ENCODE measurements at places on chromosomes 4 and X.
A peak's percentile ranks its signal among the peaks of the same experiment; 100 is the strongest.

DNA sequence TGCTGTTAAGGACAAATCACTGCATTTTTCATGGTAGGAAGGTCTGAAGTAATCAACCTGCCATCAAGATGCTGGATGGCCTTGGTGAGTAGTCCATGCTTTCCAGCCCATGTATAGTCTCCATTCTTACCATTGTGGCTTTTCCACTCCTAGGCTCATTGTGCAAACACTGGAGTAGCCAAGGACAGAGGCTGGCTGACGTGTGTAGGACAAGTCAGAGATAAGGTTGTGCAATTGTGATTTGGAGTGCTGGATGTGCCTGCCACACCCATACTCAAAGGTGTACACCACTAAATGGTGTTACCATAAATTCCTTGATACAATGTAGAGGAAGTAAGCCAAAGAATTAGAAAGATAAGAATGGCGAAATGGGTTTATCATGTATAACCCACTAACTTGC lies 26.3 kb upstream of the RADX start:
- DNase-seq: no peak

GRCh38 chr4:129314781-129315180 lies 218.8 kb downstream of the C4orf33 start:
- no peak for DNase-seq

GRCh38 chr4:30696191-30696590 lies 24.0 kb upstream of the PCDH7 start:
- DNase-seq: peak; percentile 2

- peak; percentile 42 for DNase-seq
Observed at GRCh38 chr4:76950052-76950955, 752 bp downstream of the SEPTIN11 start.

DNA sequence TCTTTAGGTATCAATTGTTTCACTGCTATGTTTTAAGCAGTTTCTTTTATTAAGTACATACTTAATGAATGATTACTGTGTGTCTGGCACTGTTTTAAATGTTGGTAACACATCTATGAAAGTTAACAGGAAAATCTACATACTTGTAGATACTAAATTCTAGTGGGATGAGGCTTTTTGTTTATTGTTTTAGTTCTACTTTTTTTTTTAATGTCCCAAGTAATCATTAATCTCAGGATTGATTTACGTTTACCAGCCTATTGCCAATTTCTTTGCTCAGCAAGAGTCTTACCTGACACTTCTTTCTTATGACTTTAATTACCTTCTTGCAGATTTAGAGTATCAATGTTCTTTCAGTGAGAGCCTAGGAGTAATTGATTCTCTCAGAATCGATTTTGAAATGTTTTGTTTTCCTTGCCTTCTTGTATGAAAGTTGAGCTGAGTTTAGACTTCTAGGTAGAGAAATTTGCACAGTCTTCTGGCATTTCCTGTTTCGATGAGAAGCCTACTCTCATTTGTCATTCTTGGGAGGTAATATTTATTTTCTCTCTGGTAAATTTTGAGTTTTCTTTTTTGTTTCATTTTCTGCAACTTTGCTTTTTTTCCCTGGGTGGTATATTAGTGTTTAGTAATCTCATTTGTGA lies 235.2 kb upstream of the ANKRD50 start:
- DNase-seq: peak; percentile 32

DNA sequence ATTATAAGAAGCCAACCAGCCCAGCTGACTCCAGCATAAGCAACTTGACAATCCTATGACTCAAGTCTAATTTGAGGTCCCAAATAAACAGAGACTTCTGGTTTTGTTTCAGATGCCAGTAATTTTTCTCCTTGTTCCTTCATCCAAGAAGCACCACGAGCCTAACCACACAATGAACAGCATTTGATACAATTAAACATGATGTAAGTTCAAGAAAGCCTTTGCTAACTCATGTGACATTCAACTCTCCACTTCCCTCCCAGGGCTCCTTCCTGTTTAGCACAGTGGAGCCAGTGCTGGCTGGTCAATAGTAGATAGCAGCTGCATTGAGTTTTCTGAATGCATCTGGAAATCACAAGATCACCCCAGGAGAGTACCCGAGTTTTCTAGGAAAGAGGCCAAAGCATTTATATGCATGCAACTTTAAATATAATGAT lies 206.3 kb downstream of the ARHGAP24 start:
- peak; percentile 94 for DNase-seq

- DNase-seq: no peak
Observed at GRCh38 chr4:90375081-90375480, 247.9 kb downstream of the CCSER1 start.

DNA sequence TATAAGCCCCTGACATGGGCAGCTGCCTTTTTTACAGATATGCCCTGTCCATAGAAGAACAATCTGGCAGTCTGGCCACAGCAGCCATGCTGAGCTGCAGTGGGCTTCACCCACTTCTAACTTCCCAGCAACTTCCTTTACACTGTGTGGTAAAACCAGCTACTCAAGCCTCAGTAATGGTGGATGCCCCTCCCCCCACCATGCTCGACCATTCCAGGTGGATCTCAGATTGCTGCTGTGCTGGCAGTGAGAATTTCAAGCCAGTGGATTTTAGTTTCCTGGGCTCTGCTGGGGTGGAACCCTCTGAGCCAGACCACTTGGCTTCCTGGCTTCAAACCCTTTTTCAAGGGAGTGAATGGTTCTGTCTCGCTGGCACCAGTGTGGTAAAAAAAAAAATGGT lies 355.9 kb upstream of the EDA2R start:
- DNase-seq: no peak

GRCh38 chrX:31993637-31994036 lies 921.8 kb upstream of the FTHL17 start:
- no peak for DNase-seq

DNA sequence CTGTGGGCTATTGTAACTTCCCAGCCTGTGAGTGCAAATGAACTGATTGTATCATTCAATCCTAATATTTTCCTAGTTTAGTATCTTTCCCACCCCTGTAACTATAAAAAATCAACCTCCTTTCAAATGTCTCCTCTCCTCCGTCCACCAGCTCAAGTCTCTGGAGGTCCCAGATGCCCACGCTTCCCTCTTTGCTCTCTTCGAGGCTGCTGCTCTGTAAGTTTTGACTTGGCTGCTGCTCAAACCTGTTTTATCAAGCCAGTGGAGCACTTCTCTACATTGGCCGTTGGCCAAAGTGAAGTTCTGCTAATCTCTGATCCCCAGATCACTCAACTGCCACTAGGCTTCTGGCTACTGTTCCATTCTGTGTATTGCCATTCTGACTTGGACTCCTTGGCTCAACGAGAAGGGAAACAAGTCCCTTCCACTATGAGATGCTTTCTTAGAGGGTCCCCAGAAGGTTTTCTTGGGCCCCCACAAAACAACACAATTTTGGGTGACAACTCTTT lies 60.7 kb upstream of the RAPGEF2 start:
- no peak for DNase-seq

GRCh38 chrX:134512566-134512965 lies 52.6 kb downstream of the HPRT1 start:
- DNase-seq: peak; percentile 82

GRCh38 chr4:142281999-142282398 lies 564.1 kb downstream of the INPP4B start:
- DNase-seq: no peak

DNA sequence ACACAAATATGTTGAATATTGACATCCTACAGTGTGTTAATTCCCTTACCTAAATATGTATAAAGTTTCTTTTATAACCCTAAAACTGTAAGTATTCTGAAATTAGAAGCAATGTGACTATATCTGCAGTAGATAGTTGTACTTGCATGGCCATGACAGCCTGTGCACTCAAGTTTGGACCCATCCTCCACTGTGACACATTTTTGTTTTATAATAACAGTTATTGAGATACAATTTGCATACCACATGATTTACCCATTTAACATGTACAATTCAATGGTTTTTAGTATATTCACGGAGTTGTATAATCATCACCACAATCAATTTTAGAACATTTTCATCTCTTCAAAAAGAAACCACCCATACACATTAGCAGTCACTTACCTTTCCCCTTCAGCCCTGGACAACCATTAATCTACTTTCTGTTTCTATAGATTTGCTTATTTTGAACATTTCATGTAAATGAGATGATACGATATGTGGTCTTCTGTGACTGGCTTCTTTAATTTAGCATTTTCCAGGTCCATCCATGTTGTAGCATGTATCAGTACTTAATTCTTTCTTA lies 29.6 kb downstream of the HERC3 start:
- DNase-seq: no peak

DNA sequence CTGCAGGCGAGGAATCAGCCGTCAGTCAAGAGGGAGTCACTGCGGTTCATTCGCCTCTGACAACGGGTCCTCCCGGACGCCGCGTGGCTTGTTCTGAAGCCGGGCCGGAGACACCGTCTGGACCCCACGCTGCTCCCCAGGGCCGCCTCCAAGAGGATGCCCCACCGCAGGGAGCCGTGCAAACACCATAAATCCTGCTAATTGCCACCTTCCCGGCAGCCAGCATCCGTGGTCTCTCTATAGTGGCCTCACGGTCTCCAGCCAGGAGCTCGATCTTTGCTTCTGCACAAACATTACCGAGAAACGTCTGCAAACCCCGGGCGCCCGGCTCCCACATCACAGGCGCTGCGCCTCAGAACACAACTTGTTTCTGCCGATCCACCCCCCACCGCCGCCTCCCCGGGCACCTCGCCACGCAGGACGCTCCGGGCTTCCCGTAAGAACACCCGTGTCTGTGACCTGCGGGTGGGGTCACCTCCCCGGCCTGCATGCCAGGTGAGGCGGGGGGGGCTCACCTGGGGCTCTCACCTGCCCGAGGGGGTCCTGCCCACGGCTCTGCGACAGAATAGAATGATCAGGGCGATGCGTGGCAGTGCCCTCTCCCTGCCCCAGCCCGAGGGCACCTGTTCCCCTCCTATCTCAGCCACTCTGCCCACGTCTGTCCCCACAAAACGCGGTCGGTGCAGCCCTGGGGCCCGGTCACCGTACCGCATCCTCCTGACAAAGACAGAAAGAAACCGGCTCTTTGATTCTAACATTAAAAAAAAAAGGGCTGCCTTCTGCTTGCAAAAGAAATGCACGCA lies 32.4 kb upstream of the PPP2R3B start:
- no peak for DNase-seq

- DNase-seq: no peak
Observed at GRCh38 chrX:1351981-1352714, 15.6 kb downstream of the IL3RA start.

DNA sequence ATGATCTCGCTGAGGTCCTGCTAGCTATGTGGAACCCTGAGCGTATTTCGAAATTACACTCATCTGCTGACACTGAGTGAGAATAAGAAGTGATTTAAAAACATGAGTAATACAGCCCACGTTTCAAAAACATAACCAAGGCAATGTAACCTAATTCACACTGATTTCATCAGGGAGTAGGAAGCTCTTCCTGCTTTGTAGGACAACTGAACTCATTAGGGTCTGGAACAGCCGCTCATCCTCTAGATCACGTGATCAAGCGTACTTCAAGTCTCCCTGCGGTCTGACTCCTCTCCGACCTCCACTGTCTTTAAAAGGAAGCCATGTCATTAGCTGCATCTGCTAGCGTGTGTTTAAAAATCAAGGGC lies 138.0 kb downstream of the NSUN7 start:
- DNase-seq: peak; percentile 41

DNA sequence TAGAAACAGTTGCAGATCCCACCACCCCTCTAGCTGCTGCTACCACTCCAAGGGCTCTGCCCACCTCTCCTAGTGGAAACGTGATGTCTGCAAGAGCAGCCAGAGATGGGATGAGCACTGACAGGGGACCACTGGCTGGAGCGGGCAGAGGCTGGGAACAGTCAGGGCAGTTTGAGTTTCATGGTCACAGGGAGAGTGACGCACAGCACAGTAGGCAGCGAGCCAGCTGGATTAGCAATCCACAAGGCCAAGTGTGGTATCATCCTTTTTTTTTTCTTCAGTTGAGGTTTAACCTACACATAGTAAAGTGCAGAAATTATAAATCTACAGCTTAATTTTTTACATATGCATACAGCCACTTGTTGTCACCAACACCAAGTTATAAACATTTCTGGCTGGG lies 6.4 kb upstream of the SCML2 start:
- no peak for DNase-seq

GRCh38 chr4:70614184-70614555 lies 14.4 kb upstream of the ENAM start:
- DNase-seq: no peak

DNA sequence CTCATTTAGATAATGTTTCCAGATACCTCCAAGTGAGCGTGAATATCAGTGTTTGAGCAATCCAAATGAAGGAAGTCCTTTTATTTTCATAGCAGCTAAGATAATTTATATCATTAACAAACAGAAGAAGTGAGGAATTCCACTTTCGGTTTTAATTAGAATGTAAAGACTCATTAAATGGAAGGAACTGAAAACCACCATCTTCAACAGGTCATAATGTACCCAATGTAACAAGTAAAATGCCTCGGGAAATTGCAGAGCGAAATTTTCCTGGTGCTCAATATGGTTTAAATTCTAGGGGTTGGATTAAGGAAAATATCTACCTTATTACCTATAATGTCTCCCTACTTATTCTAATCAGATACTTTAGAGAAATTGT lies 33.9 kb upstream of the SLC9A7 start:
- DNase-seq: no peak

DNA sequence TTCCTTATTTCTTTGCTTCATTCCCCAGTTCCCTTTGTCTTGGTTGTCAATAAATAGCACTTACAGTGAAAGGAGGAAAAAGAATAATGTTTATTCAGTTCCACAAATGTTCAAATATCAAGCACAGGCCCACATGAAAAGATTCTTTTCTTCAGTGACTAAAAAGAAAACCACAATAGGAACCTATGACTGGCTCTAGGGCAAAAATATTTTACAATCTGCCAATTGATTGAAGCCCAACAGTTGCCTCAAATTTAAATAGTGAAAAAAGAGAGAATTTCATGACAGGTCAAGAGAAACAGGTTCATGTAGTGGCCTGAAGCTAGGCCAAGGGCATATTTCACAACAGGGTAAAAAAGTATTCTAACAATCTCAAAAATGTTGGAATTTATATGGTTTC lies 553.8 kb downstream of the CENPC start:
- no peak for DNase-seq

DNA sequence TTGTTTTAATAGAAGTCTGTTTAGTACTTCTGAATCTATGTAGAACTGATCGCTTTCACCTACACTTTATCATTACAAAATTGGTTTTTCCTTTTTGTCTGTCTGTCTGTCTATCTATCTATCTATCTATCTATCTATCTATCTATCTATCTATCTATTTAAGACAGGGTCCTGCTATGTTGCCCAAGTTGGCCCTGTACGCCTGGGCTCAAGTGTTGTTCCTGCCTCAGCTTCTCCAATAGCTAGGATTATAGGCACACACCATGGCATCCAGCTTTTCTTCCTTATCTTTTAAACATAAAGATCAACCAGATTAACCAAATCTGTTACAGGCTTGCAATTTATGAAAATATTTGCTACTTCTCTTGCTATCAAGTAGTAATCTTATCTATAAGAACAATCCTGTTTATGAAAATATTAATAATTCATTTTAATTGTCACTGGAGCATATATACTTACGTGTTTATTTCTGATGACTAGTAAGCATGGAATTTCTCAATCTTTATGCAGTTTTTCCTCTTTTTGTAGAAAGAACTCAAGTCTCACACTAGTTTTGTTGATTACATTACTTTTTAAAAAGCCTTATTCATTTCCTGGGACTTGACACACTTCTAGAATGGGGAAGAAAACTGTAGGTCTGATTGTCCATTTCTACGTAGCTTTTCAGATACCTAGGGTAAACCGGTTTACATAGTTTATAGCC lies 24.5 kb downstream of the KIAA0232 start:
- DNase-seq: peak; percentile 11

GRCh38 chr4:43360296-43360695 lies 467.8 kb downstream of the GRXCR1 start:
- no peak for DNase-seq

Measured in fibroblast of skin of back (primary cell).